ENCODE measurements at places on chromosomes 12 and 14.

- no peak for DNase-seq
Observed at GRCh38 chr12:79424109-79424721, 266.5 kb downstream of the PAWR start.

- DNase-seq, result no peak
Observed at GRCh38 chr12:47740606-47741339, 15.5 kb upstream of the ENDOU start.

- no peak for DNase-seq
Observed at GRCh38 chr14:101862711-101863110, 101.2 kb downstream of the PPP2R5C start.

- no peak for DNase-seq
Observed at GRCh38 chr12:41443690-41444089, 255.6 kb downstream of the PDZRN4 start.

DNA sequence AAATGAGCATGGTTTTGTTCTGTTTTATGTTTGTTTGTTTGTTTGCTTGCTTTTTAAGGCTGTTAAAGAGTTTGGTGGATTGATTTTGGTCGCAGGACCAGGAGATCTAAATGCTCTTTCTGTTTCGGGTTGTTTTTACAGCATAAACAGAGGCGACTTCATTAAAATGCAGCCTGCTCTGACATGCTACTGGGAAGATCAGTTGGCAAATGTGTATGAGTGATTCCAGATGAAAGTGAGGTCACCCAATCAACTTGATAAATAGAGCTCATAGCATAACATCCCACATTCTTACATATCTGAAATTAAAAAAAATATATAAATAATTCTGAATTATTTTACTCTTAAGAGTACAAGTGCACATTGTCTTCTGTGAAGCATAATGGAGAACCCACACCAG lies 947.7 kb downstream of the GALC start:
- no peak for DNase-seq

- no peak for DNase-seq
Observed at GRCh38 chr14:99447739-99448138, 32.9 kb downstream of the SETD3 start.

- no peak for DNase-seq
Observed at GRCh38 chr12:64385468-64385867, 5.1 kb downstream of the C12orf56 start.

DNA sequence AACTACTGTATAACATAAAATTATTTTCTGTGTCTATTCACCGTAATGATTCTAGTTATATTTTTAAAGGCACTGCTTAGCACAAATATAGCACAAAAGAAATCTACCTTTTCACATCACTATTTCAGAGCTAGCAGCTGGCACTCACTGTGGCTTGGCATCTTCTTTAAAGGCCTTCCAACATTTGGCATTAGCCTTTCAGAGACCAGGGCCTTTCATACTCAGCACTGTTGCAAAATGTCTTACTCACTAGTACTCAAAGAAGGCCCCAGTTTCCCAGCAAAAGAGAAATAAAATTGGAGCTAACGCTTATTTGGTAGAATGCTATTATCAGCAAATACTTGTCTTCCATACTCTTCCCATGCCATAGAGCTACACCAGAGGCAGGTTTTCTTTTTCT lies 238.4 kb downstream of the MED13L start:
- no peak for DNase-seq

GRCh38 chr14:79525416-79525815 lies 685.9 kb downstream of the DIO2 start:
- no peak for DNase-seq

- DNase-seq, result no peak
Observed at GRCh38 chr12:65490250-65490649, 211.8 kb downstream of the MSRB3 start.

DNA sequence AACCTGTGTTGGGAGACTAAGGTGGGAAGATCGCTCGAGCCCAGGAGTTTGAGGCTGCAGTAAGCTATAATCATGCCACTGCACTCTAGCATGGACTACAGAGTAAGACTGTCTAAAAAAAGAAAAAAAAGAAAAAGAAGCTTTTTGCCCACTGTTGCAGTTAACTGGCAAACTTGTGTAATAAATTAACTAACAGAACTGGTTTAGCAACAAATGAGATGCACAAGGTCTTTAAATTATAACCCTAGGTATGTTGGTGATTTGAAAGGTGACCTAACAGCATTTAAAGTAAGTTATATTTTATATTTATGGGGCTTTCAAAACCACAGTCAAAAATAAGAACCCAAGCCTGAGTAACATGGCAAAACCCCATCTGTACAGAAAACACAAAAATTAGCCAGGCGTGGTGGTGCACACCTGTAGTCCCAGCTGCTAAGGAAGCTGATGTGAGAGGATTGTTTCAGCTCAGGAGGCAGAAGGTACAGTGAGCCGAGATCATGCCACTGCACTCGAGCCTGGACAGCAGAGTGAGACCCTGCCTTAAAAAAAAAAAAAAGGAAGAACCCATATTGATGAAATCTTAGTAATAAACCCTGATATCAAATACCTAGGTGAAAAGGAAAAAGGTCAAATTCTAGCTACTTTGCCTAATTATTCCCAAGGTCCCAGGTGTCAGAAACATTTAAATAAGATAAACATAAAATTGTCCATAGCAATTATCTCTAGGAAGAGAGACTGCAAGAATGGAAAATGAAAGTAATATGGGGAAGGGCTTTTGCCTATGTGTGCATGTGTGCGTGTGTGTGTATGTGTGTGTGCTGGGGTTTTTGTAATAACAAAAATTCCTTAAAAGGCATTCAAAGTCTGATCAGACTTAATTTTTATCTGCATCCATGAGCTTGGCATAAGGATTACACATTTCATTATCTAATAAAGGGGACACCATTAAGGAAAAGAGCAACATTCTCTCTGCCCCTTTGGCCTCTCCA lies 15.4 kb downstream of the SYNE2 start:
- DNase-seq, result no peak

GRCh38 chr14:103887557-103888115 lies 40.3 kb upstream of the PPP1R13B start:
- no peak for DNase-seq

DNA sequence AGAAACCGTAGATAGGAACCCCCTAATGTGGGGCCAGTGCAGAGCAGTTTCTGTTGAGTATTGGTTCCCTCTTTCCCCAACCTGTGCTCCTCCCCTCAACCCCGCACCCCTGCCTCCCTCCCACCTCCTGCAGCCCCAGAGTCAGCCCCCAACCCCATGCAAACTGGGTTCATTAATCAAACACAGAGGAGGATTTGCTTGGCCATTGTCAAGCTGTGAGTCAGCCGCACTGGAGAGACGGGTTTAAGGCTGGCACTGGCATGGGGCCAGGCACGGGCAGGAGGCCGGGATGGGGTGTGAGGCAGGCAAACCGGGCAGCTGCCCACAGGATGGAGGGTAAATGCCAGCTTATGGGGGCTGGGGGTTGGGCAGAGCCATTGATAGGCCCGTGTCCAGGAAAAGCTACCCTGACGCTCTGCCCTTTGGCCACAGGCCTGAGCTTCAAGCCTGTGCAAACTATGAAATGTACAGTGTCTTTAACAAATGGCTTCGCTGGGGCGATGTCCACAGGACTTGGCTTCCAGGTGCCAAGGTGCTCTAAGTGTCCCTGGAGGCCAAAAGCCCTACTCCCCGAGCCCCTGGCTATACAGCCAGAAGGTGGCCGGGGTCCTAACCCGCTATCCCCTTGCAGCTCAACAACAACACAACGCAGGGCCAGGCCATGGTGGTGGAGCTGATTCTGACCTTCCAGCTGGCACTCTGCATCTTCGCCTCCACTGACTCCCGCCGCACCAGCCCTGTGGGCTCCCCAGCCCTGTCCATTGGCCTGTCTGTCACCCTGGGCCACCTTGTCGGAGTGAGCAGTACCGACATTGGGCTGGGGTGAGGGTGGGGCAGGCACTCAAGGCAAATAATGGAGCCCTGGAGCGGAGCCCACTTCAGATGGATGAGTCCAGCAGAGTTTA lies 1.4 kb downstream of the AQP5 start:
- DNase-seq, result no peak

DNA sequence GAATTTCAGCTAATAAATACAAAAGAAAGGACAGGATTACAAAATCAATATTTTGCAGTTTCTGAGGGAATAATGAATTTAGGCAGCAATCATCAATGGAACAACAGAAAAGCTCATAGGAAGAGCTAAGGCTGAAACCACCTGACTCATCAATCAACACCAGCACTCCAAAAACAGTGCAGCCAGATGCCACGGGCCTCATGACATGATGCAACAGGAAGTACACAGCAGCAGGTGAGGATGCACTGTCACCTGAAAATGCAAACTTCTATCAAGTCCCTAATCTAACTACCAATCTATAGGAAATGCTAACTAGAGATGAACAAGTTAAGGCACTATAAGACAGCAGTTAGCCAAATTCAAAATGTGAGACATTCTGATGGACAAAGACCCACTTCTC lies 21.7 kb downstream of the GNS start:
- DNase-seq, result no peak

DNA sequence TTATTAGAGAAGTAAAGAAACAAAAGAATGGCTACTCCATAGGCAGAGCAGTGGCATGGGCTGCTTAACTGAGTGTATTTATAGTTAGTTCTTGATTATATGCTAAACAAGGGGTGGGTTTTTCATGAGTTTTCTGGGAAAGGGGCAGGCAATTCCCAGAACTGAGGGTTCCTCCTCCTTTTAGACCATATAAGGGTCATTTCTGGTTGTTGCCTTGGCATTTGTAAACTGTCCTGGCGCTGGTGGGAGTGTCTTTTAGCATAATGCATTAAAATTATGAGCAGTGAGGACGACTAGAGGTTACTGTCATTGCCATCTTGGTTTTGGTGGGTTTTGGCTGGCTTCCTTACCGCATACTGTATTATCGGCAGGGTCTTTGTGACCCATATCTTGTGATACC lies 40.1 kb downstream of the CCDC60 start:
- DNase-seq, result no peak

DNA sequence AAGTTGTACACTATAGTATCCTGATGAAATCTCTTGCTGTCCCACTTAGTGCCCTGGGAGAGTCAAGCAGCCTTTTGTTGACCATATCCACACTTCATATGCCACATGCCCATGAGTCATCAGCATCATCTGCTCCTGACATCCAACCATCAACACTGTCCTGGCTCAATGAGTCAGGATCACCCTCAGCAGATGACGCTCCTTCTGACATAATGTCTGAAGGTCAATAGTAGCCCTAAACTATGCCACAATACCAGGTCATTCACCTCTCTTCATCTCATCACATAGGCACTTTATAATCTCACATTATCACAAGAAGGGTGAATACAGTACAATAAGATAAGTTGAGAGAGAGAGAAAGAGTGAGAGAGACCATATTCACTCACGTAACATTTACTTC lies 369.0 kb upstream of the FAR2 start:
- DNase-seq, result no peak

Measured in stimulated activated CD8-positive, alpha-beta memory T cell treated with anti-CD3 and anti-CD28 coated beads, Interleukin-4, amount 100 ng/mL, for 1 hour (primary cell).